ENCODE measurements at places on chromosomes 2 and 18. TPM values are rescaled to one million over a fixed set of nuclear protein-coding genes. Genes with fewer than 3 reads are reported as not detected.

The GGCX gene
- total RNA-seq = 41.2 TPM

The SGPP2 gene
- 9.8 TPM for total RNA-seq

The SKA1 gene
- not detected for total RNA-seq

The STK16 gene
- total RNA-seq = 9.8 TPM

The IL36RN gene
- total RNA-seq = not detected

The RAPGEF4 gene
- total RNA-seq = 11.7 TPM

The ARL5A gene
- 60.3 TPM for total RNA-seq

The PLCL1 gene
- total RNA-seq = 10.4 TPM

The ELAC1 gene
- total RNA-seq = 4.4 TPM

The WIPF1 gene
- 20.9 TPM for total RNA-seq

The FAM228A gene
- total RNA-seq = 1.1 TPM

The ARHGAP15 gene
- 12.2 TPM for total RNA-seq
